ENCODE measurements at places on chromosomes 6 and 20.

- DNase-seq, result no peak
Observed at GRCh38 chr6:129773304-129773703, 63.3 kb upstream of the ARHGAP18 start.

DNA sequence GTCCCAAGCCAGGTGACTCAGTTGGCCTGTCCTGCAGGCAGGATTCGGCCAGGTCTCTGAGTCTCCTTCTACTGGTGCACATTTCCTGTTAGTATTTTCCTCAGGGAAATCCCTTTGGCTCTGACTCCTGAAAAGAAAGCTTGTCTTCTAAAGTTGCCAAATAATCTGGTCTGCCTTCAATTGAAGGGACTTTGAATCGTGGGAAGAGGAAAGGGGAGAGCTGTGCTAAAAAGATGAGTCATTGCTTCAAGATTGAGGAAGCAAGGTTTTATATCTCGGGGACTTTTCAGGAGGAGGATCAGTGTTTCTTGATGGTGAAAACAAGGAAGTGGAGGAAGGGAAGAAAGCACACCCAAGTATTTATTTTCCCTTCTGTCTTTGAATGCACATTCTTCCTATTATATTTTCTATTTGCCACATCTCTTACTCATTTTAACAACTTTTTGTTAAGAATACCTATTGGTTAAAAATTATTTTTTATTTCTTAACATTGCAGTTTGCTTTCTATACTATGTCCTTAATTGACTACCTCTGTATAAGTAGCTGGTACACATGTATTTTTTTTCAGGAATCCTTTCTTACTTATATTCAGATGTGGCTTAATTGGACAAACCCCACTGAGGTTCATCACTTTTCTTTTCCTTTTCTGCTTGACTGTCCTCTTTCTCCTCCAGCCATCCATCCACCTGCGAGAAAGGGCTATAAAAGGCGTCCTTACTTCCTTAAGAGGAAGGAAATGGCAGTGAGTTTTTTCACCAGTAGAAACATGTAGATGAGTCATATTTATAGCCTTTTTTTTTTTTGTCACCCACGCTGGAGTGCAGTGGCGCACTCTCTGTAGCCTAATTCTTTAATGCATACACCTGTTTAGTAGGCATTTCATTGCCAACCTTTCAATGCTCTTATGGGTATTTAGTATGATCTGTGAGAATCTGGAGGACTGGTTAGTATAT is 15.0 kb upstream of the IFNGR1 start:
- DNase-seq, result no peak

DNA sequence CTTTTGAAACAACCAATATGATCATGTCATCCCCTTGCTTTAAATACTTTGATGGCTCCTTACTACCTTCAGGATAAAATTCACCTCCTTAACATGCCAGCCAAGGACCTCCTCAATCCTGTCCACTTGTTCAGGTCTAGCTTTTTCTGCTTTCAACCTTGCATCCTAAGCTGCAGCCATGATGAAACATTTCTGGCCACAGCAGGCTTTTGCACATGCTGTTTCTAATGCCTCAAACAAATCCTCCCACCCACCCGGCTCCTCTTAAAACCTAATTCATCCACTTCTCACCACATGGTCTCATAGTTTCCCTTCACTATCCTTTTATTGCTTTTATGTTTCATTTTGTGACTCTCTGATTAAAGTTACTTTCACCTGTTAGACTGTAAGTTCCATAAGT is 124.6 kb downstream of the MYB start:
- no peak for DNase-seq

DNA sequence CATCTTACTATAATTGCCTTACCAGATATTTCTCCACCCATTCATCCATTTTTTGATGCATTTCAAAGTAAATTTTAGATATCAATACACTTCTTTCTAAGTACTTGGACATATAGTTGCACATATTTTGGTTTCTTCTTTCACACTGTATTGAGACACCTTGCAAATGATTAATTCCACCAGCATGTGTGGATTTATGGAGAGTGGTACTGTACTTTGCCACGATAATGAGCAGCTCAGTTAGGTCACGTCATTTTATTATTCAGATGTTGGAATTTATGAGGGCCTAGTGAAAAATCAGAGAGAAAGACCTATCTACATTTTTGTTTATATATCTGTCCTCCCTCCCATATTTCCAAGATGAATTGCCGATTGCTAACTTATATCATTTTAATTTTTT is 5.3 kb downstream of the NFYA start:
- DNase-seq, result no peak

GRCh38 chr6:1705630-1706029 is 95.9 kb downstream of the FOXC1 start:
- no peak for DNase-seq

DNA sequence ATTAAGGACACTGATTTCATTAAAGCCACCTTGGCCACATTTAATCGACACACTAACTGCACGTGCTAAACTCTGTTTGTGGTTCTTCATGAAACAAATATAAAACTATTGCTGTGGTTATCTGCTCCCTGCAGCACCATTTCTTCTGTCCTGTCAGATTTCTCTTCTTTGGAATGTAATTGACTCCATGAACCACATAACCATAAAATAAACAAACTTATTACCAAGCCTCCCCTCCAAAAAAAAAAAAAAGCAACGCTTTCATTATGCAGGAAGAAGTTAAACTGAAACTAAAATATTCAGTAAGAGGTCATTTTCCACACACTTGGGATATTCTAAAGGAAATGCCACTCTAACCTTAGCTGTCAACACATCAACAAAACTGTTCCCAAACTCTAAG is 319.1 kb upstream of the NT5E start:
- DNase-seq, result no peak

GRCh38 chr6:97394160-97394748 is 111.2 kb upstream of the MMS22L start:
- DNase-seq, result peak; percentile 45

- no peak for DNase-seq
Observed at GRCh38 chr6:47571488-47571887, 93.9 kb downstream of the CD2AP start.

Data from GM13976 (cell line).